Stimulated activated CD8-positive, alpha-beta memory T cell treated with anti-CD3 and anti-CD28 coated beads, Interleukin-7, amount 100 ng/mL, for 4 hours (primary cell): ENCODE measurements at places on chromosomes 6 and 20.

DNA sequence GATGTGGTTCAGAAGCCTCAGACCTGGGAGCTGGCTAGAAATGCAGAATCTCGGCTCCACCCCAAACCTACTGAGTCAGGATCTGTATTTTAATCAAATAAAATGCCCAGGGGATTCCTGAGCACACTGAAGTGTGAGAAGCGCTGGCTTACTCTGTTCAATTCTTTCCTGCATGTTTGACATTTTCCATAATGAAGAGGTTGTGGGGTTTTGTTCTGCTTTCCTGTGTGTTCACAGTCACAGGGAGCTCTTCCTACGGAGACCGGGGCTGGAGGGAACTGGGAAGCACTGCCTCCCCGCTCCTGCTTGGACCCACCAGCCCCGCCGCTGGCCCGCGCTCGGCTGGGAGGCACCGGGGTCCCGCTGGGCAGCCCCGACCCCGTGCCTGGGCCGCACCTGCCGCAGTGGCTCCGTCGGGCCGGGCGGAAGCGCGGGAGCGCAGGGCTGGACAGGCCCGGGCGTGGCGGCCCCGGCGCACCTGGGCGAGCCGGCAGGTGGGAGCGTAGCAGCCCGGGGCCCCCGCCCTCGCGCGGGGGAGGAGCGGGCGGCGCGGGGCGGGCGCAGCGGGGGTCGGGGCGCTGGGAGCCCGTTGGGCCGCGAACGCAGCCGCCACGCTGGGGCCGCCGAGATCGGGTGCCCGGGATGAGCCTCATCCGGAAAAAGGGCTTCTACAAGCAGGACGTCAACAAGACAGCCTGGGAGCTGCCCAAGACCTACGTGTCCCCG, at the start of gene MAPK13:
MAPK13 (plus strand) TSS at position 573 of the 726 bp plus-strand sequence; CDS start at position 643, 70 bp downstream.
- DNase-seq: no peak

- DNase-seq: no peak
Measured at GRCh38 chr6:41917528-41917927, 3.4 kb downstream of the MED20 start.

DNA sequence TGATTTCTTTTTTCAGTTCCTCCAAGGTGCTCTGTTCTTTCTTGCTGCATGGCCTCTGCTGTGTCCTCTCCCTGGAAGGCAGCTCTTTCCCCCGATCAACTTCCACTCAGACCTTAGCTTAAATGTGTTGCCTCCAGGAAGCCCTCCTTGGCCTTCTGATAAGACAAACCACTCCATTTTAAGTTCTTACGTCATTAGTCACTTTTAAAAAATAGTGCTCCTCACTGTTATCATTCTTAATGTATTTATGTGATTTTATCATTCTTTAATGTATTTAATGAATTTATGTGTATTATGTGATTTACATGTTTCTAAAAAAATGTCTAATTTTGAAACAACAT, 12.2 kb upstream of the MANBAL start:
- DNase-seq: no peak

- DNase-seq: no peak
Measured at GRCh38 chr6:81950877-81951276, 198.4 kb upstream of the TENT5A start.

- no peak for DNase-seq
Measured at GRCh38 chr20:38973645-38974044, 11.5 kb downstream of the DHX35 start.

GRCh38 chr6:134182528-134182927, 130.1 kb upstream of the SLC2A12 start:
- no peak for DNase-seq

DNA sequence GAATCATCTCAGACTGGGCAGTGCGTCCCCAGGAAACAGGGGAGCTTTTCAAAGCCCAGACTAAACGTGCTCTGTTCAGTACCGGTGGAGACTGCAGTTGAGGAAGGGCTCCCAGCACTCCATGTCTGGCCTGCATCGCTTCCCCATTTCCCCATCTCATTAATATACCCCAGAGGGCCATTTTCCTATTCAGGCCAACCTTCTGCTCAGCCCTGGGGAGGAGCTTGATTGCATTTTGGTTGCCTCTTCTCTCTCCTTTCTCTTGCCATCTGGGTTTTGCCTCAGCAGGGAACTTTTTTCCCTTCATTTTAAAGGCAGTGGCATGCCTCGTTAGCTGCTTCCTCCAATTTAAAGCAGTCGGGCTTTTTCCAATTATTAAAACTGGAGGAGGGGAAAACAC, 394.3 kb upstream of the SOX4 start:
- DNase-seq: no peak

- no peak for DNase-seq
Measured at GRCh38 chr20:50874111-50874757, 57.0 kb downstream of the ADNP start.

DNA sequence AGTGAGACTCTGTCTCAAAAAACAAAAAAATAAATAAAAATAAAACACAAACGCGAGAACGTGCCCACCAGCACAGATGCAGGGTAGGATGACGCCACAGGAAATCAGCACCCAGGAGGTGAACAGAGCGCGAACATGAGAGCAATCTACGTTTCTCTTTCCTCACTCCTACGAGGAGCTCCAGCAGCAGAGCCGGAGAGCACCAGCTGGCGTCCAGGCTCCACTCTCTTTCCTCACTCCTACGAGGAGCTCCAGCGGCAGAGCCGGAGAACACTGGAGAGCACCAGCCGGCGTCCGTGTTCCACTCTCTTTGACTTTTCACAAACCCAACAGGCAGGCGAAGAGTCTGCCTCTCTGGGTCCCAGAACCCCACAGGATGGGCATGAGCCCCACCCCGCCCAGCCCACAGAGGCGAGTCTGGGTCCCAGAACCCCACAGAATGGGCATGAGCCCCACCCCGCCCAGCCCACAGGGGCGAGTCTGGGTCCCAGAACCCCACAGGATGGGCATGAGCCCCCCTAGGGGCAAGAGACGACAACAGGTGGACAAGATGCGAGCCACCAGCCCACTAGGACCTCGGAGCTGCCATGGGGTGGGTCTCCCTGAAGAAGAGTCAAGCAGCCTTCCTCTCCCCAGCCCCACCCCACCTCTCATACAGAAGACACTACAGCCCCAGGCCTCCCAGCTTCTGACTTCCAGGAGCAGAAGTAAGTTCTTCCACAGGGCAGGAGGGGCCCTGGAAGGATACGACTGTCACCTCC, 20.2 kb downstream of the ZBTB46 start:
- DNase-seq: no peak

DNA sequence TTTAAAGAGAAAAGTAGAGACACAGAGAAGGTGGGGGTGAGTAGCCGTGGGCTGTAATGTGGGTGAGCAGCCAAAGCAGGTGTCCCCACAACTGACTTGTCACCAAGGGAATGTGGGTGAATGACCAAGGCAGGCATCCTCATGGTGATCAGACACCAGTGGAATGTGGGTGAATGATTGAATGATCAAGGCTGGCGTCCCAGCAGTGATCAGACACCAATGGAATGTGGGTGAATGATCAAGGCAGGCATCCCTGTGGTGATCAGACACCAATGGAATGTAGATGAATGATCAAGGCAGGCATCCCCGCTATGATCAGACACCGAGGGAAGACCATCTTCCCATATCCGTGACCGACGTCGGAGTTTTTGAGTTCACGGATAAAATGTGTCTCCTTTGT, 49.8 kb upstream of the OR14J1 start:
- no peak for DNase-seq

DNA sequence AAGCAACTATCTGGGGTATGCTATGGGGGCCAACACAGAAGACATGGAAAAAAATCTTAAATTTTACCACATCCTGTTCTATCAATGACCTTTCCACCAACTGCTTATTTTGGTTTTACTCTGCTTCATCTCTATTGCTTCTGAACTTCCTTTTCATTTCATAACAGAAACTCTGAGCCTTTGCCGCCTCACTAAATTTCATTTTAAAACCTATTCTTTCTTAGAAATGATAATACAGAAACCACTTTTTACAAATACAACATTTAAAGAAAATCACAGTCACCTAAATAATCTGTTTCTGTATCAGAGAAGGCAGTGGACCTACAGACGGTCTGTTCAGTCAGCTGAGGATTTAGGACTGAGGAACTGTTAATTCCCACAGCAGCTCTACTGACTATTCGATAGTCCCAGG, 117.5 kb downstream of the KCNQ5 start:
- no peak for DNase-seq

DNA sequence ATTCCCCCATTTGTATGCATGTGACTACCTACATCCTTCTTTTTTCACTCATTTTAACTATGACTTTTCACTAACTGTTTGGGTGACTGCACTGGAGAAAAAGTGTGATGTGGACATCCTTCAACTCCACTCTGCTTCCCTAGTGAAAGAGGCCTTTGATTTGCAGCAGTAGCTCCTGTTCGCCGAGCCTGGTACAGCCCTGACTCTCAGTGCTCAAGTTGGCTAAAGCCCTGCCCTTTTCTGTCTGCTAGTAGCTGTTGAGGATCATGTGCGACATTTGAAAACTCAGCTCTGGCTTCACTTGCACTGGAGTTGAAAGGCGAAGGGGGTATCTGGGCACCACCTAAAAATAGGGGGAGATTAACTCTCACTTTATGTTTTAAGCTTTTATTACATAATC, 42.1 kb downstream of the DAAM2 start:
- DNase-seq: no peak

DNA sequence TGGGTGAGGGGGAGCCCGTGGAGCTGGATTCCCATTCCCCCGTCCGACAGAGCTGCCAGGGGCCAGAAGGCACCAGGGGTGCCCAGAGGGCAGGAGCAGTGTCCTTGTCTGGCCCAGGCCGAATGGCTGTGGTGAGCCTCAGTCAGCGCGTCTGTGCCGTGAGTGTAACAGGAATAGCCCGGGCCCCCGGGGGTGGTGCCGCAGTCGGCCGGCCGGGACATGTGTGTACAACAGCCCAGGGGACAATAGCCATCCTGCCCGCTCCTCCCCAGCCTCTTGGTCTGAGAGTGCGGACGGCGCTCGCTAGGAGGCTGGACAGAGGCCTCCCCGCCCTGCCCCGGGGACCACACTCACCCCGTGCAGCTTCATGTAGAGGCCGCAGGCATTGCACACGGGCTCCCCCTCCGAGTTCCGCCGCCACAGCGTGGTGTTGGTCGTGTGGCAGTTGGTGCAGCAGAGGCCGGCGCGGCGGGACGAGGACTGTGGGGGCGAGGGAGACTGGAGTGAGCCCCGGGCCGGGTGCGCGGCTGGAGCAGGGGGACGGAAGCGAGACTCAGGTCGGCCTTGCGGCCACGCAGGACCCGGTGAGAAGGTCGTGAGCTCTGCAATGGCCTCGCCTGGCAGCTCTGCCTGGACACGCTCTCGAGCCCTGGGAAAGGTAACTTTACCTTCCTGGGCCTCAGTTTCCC, 9.6 kb downstream of the GATA5 start:
- no peak for DNase-seq

GRCh38 chr20:24488800-24489175, 19.4 kb downstream of the SYNDIG1 start:
- no peak for DNase-seq

- DNase-seq: no peak
Measured at GRCh38 chr6:25659633-25660368, 7.8 kb downstream of the SCGN start.

GRCh38 chr20:58308680-58309527, 611 bp upstream of the RAB22A start:
- no peak for DNase-seq

DNA sequence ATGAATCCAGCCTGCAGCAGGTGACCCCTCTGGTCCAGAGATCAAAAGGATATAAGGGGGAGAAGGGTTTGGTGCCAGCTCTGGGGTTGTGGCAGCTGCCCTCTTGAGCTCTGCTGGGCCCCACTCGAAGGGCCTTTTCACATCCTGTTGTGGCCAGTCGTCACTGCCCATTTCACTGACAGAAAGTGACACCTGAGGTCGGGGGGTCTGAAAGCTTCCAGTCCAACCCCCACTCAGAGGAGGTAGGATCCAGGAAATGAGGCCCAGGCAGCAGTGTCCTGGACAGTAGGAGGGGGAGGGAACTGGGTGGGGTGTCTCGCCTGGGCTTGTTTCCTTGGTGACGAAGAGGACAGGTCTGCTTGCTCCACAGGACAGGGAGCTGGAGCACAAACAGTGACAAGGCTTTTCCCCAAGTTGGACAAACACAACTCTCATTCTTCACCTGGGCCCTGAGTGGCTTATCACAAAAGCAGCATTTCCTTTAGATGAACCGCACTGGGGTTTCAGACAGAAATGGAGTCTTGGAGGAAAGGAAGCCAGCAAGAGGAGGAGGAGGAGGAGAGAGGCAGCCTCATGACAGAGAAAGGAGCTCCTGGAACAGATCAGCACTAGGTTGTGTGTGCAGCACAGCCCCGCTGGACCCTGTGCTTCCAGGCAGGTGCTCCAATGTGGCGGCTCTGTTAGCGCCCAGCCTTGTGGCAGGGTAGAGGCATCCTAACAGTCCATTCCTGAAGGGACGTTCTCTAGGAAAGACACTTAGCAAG, 11.0 kb downstream of the FRS3 start:
- DNase-seq: no peak

DNA sequence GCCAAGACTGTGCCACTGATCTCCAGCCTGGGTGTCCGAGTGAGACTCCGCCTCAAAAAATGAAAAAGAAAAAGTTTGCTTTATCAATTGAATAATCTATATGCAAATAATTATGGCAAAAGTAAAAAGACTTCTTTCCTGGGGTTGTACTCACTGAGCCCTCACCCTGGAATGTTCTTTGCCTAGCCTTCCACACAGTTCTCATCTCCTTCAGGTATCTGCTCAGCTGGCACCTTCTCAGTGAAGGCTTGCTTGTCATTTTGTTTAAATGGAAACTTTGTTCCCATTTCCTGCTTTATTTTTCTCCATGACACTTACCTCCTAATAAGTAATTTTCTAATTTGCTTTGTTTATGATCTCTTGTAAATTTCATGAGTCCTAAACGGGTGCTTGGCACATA, 96.7 kb downstream of the SGK1 start:
- DNase-seq: no peak

DNA sequence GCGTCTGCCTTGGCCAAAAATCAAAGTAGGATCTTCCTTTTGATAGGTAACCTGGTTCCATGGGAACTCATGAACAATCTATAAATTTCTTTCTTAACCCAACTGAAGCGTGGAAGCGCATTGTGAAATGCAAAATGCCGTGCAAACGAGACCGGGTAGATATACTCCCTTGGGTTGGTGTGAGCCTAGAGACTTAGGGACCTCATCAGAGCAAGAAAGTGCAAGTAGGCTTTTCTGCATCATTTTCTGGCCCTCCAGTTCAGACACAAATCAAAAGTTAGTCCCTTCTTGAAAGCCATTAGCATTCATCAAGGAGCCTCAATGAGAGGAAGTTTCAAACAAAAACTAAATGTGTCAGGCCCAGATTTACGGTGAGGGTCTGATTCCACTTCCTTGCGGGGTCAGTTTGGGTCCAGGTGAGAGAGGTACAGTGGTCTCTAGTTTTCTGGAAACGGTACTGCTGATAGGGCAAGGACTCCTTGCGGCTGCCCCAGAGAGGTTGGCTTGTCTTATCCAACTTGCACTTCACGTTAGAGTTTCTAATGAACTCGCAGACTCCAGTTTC, 5.3 kb upstream of the ZNF184 start:
- DNase-seq: no peak

DNA sequence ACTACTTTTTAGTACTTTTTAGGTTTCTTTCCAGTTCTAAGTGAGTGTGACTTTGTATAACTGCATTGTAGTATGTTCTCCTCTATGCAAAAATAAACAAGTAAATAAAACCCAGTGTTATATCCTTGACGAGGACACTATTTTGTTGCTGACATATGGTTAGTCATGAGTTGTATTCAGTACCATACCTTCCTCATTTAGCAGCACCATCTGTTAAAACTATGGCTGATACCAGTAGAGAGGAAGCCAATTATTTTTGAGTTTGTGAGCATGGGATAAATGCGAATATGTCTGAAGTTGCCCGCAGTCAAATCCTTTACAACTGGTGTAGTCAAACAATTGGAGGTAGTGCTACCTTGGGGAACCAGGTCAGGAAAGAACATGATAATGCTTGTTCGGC, 74.1 kb downstream of the CDKAL1 start:
- no peak for DNase-seq
